Cerebellar cortex (tissue), 1 donor: ENCODE measurements at places on chromosomes 7 and 10.

DNA sequence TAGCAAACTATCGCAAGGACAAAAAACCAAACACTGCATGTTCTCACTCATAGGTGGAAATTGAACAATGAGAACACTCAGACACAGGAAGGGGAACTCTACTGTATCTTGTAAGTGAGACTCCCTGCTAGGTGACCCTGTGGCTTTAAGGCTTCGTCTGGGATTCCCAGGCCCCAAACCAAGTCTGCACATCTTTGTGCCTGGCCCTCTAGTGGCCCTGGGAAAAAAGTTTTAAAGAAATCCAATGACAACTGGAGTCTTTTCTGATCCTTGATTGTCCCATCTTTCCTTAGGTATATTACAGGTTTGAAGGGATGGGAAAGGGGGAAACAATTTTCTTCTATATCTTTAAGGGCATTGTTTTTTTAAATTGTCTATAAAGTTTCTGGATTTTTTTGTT lies 10.6 kb upstream of the LIPM start:
- no peak for DNase-seq

DNA sequence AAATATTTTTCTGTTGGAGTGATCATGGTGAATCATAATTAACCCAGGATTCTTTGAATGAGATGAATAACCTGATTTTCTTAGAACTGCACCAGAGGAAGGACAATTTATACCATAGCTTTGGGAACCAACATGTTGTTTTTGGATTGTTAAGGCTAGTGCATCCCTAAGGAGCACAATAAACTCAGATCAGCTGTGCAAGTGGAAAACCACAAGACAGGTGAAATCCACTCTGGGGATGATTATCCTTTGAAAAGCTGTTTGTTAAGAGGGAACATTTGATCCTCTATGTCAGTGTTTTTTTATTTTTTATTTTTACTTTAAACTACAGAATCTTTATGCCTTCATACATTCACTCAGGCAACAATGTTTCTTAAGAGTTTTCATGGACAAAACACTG lies 232.1 kb upstream of the PCLO start:
- no peak for DNase-seq

GRCh38 chr10:119320981-119321380 lies 113.6 kb downstream of the GRK5 start:
- DNase-seq = no peak

- DNase-seq = no peak
Measured at GRCh38 chr10:93851169-93851568, 42.6 kb upstream of the SLC35G1 start.

DNA sequence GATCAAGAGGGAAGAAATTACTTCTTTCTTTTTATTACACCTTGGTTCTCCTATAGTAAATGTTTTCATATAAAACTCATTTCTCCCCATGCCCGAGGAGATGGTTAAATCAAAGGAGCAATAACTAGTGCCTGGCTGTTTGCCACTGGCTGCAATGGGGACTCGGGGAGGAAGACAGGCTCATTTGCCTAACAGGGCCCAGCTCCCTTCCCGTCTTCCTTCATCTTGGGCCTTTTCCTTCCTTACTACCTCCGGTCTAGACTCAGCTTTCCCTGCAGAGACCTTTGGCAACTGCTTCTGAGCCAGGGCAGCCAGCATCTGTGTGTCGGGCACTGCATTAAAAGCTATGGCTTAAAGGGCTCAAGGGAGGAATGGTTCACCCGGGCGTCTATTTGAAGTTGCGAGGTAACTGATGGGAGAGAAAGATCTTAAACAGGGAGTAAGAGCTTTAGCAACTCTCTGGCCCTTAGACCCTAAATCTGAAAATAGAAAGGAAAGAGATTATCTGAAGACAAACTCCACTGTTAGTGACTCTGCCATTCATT lies 63.5 kb downstream of the CALD1 start:
- no peak for DNase-seq

DNA sequence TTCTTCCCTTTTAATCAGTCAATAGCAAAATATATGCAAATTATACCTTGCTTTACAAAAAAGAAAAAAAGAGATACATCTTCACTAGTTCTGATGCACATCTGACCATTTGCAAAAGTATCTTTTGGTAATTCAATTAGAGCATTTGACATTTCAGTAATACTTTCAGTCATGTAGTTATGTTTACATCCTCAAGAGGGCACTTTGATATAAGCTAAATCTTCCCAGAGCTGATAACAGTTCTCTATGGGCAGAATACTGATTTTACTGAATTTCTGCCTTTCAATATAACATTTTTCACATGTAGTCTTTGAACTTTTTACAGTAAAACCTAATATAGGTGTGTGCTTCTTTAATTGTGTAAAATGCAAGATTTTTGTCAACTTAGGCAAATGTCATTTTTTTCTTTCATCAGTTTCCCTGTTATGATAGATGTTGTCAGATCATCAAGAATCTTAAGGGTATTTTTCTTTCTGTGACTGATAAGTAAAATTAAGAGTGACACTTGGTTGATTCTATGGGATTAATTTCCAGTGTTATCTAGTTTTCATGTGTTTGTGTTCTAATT lies 703.5 kb upstream of the SEMA3D start:
- peak; percentile 51 for DNase-seq

DNA sequence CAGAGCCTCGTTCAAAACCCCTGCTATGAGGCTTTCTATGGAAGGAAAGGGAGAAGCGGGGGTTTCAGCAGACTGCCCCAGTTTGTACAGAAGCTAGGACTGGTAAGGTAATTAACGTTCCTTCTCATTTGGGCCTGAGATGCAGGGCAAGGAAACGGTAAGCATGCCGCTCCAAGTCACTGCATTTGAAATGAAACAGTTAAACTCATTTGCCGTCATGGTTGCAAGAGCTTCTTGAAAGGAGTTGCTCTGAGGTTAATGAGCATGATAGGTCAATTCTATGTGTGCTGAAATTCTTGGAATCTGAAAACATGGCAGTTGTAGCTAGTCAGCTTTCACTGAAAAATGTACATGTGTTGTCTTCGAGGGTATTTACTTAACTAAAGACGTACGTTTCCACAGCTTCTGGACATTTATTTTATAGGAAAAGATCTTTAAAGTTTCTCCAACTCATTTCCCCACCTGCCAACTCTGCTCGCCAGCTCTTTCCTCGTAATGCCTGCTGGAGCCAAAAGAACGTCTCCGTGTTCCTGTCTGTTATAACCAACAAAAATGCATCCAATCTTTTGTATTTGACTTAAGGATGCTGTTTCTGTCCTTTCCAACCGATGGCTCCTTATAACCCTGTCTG lies 73.3 kb downstream of the ADAM12 start:
- no peak for DNase-seq

- DNase-seq = no peak
Measured at GRCh38 chr7:94873239-94873638, 34.2 kb upstream of the PPP1R9A start.

DNA sequence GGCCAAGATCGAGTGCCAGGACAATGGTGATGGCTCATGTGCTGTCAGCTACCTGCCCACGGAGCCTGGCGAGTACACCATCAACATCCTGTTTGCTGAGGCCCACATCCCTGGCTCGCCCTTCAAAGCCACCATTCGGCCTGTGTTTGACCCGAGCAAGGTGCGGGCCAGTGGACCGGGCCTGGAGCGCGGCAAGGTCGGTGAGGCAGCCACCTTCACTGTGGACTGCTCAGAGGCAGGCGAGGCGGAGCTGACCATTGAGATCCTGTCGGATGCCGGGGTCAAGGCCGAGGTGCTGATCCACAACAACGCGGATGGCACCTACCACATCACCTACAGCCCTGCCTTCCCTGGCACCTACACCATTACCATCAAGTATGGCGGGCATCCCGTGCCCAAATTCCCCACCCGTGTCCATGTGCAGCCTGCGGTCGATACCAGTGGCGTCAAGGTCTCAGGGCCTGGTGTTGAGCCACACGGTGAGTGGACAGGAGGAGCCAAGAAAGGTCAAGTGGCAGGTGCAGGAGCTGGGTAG lies 14.6 kb downstream of the FLNC start:
- no peak for DNase-seq
